Heart left ventricle (tissue), 16 donors: ENCODE measurements at places on chromosomes 4 and X. TPM values are rescaled to one million over a fixed set of nuclear protein-coding genes. Genes with fewer than 3 reads are reported as not detected.

CSAG2 gene
- total RNA-seq, result not detected

PNMA6F gene
- total RNA-seq, result not detected

DDIT4L gene
- 1.7 TPM for total RNA-seq

CD99L2 gene
- total RNA-seq, result 70.8 TPM

MAGEA10 gene
- not detected for total RNA-seq

RBM47 gene
- 3.9 TPM for total RNA-seq

NEIL3 gene
- 0.20 TPM for total RNA-seq

ETDA gene
- total RNA-seq, result not detected

DNA sequence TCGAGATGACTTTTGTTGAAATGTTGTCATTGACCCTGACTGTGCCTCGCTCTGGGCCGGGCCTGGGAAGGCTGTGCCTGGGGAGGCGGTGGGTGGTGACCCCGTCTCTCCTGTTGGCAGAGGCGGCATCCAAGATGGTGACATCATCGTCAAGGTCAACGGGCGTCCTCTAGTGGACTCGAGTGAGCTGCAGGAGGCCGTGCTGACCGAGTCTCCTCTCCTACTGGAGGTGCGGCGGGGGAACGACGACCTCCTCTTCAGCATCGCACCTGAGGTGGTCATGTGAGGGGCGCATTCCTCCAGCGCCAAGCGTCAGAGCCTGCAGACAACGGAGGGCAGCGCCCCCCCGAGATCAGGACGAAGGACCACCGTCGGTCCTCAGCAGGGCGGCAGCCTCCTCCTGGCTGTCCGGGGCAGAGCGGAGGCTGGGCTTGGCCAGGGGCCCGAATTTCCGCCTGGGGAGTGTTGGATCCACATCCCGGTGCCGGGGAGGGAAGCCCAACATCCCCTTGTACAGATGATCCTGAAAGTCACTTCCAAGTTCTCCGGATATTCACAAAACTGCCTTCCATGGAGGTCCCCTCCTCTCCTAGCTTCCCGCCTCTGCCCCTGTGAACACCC is 36.4 kb downstream of the HTRA3 start:
- H3K27ac ChIP-seq, result no peak overlapping the region
- no peaks in the 10 kb centered on the region for H3K4me1 ChIP-seq
- no peak overlapping the region for H3K4me3 ChIP-seq
- H3K27me3 ChIP-seq, result no peaks in the 10 kb centered on the region
- peak; percentile 73 for DNase-seq

GRCh38 chr4:154076921-154077320 is 288.0 kb upstream of the SFRP2 start:
- H3K4me3 ChIP-seq, result no peak overlapping the region
- no peak for DNase-seq
- H3K27ac ChIP-seq, result no peak overlapping the region
- H3K4me1 ChIP-seq, result no peaks in the 10 kb centered on the region
- no peaks in the 10 kb centered on the region for H3K36me3 ChIP-seq
- H3K27me3 ChIP-seq, result no peaks in the 10 kb centered on the region

DNA sequence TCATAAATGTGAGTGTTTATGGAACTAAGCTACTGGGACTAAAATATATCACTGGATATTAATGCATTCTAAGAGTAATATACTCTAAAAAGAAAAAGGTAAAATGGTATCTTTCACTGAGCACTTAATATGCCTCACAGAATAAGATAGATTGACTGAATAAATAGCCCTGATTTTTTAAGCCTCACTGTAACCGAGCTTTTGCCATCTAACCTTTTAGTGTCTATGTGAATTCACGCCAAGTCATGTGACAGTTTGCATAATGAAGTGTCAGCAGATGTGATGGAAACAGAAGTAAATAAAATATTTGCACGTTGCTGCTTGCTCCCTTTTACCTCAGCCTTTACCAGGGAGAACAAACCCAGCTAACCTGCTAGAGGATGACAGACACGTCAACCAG is 119.7 kb upstream of the NWD2 start:
- no peaks in the 10 kb centered on the region for H3K4me1 ChIP-seq
- no peaks in the 10 kb centered on the region for H3K27me3 ChIP-seq
- no peaks in the 10 kb centered on the region for H3K36me3 ChIP-seq
- H3K27ac ChIP-seq, result no peak overlapping the region

GRCh38 chr4:138828926-138829325 is 186.7 kb upstream of the NOCT start:
- DNase-seq, result no peak
- no peaks in the 10 kb centered on the region for H3K36me3 ChIP-seq
- H3K4me1 ChIP-seq, result no peaks in the 10 kb centered on the region
- no peak overlapping the region for H3K27ac ChIP-seq

- DNase-seq, result no peak
- H3K36me3 ChIP-seq, result no peaks in the 10 kb centered on the region
- no peaks in the 10 kb centered on the region for H3K27me3 ChIP-seq
Measured at GRCh38 chrX:149830192-149830873, 48.6 kb downstream of the MAGEA9 start.

- DNase-seq, result peak; percentile 27
- H3K36me3 ChIP-seq, result peaks cover 71% of the 10 kb centered on the region
- H3K4me1 ChIP-seq, result no peaks in the 10 kb centered on the region
- no peak overlapping the region for H3K27ac ChIP-seq
- H3K27me3 ChIP-seq, result no peaks in the 10 kb centered on the region
- H3K4me3 ChIP-seq, result no peak overlapping the region
Measured at GRCh38 chr4:957581-958313, 15.6 kb downstream of the DGKQ start.

DNA sequence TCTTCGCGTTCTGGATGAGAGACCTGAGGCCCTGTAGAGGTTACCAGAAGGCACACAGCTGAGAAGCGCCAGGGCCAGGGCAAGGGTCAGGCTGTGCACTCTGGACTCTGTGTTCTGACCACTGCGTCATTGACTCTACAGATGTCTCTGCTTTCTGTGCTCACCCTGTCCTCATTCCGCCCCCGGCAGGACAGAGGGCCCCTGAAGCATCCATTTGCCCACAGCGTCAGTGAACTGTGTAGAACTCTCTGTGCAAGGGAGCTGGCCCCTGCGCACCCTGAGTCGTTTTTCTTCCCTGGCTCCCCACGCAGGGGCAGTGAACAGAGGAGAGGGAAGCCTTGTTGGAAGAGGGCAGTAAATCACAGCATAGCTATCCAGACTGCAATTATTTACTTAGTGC is 6.1 kb upstream of the WAS start:
- DNase-seq, result no peak
- no peaks in the 10 kb centered on the region for H3K27me3 ChIP-seq
- no peaks in the 10 kb centered on the region for H3K36me3 ChIP-seq
- no peaks in the 10 kb centered on the region for H3K4me1 ChIP-seq
- H3K4me3 ChIP-seq, result no peak overlapping the region
- no peak overlapping the region for H3K27ac ChIP-seq

DNA sequence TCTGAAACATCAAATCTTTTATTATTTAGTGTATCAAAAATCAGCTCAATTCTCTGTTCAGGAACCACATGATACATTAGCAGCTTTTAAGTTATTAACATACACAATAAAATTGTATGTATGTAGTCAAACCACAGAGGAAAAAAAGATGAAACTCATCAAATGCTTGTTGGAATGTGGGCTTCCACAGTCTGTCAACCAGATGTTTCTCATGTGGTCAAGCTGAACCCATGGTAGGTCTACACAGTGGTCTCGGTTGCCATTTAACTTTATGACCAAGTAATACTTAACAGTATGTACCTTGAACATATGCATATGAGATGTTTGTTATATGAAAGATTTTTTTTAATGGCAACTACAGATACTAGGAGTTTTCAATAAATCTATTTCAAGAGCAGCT is 427.8 kb downstream of the IL15 start:
- no peak overlapping the region for H3K27ac ChIP-seq
- H3K36me3 ChIP-seq, result no peaks in the 10 kb centered on the region
- H3K4me3 ChIP-seq, result no peak overlapping the region
- no peaks in the 10 kb centered on the region for H3K27me3 ChIP-seq
- no peak for DNase-seq

- no peaks in the 10 kb centered on the region for H3K36me3 ChIP-seq
- no peak for DNase-seq
- peaks cover 12% of the 10 kb centered on the region for H3K4me1 ChIP-seq
- H3K27ac ChIP-seq, result no peak overlapping the region
- H3K27me3 ChIP-seq, result no peaks in the 10 kb centered on the region
- no peak overlapping the region for H3K4me3 ChIP-seq
Measured at GRCh38 chr4:140955641-140956040, 177.6 kb downstream of the RNF150 start.

- H3K36me3 ChIP-seq, result no peaks in the 10 kb centered on the region
- H3K4me3 ChIP-seq, result no peak overlapping the region
- H3K27ac ChIP-seq, result no peak overlapping the region
- H3K4me1 ChIP-seq, result no peaks in the 10 kb centered on the region
Measured at GRCh38 chr4:162016219-162016618, 147.6 kb downstream of the FSTL5 start.

GRCh38 chr4:124631760-124632159 is 80.8 kb downstream of the ANKRD50 start:
- H3K4me1 ChIP-seq, result no peaks in the 10 kb centered on the region
- peaks cover 5% of the 10 kb centered on the region for H3K36me3 ChIP-seq

GRCh38 chrX:147226801-147227200 is 412.3 kb upstream of the CXorf51A start:
- no peak overlapping the region for H3K27ac ChIP-seq
- no peaks in the 10 kb centered on the region for H3K4me1 ChIP-seq
- H3K27me3 ChIP-seq, result no peaks in the 10 kb centered on the region
